ENCODE measurements at places on chromosomes 3 and 15.

DNA sequence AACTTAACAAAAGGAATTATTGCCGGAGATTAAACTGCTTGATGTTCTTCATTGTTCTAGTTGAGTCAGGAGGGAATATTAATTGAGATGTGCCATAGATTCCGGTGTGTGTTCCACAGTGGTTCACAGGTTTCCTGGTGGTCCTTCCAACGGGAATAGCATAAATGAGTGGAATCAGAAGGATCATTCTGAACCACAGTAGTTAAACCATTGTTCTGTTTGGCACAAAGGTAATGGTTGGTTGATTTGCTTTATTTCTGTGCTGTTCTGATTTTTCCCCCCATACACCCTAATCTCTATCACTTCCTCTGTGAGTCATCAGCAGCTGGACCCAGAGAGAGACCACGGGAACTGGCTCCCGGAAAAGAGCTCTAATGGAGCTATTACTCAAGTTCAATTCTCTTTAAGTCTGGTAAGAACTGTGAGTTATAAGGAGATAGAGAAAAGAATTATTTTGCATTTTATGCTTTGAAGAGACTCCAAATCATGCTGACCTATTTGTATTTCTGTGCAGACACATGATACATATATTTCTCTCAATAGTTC is 627.2 kb downstream of the ZIC1 start:
- DNase-seq, result no peak

DNA sequence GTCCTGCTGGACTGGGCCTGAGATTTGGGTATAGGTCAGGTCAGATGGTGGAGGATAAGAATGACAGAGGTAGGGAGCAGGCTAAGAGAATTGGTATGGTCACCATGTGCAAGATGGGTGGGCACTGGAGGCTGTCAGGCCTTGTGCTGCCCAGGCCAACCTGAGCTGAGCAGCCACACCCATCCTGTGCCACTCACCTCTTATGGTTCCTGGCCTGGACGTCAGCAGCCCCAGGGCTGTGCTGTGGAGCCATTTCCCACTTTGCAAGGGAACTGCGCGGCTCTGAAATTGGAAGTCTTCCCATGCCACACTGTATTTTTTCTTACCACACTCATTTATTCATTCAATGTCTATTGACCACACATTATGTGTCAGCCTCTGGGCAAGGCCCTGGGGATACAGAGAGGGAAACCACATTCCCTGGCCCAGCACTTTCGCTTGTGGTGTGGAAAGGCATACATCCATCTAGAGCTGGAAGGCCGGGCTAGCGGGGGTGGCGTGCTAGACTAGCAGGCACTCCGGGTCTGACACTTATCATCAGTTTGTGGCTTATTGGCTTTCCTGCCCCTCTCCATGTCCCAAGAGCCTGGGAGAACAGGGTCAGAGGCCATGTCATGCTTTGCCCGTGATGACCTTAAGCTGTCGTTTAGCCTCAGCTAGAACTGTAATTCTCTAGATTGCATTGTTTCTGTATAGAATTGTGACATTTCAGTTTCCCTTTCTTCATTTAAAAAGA is 51.1 kb upstream of the POLG start:
- DNase-seq, result no peak

DNA sequence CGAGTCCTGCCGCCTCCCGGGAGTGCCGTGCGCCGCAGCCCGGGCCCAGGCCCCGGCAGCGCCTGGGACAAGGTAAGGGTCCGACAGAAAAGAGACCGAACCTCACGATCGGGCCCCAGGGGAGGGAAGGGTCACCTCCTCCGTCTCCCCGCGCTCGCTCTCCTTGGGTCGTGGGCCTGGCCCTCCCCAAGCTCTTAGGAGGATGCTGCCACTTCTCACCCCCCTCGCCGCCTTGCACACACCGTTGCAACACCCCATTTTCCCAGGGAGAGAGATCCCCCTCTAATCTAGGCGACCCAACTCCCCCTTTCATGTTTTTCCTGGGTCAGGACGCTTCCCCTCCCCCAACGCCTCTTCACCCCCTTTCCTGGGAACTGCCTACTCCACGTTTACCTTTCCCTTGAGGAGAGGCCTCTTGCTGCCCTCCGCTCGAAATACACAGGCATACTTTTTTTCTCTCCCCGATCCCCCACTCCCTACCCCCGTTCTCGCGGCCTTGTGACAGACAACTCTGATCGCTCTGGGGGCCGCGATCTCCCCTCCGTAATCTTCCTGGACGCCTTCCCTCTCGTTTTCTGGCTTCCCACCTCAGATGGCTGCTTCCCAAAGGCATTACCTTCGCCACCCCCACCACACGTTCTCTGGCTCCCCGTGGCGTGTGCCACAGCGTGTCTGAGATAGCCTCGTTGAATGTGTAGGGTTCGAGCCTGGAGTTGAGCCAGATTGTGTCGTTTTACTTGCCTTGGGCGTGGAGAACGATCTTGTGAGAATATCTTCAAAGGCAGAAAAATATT is 688 bp downstream of the SETD5 start:
- peak; percentile 47 for DNase-seq

GRCh38 chr15:54675241-54675640 is 521.5 kb downstream of the RSL24D1 start:
- DNase-seq, result no peak

- no peak for DNase-seq
Observed at GRCh38 chr3:54836871-54837270, 91.0 kb downstream of the LRTM1 start.

DNA sequence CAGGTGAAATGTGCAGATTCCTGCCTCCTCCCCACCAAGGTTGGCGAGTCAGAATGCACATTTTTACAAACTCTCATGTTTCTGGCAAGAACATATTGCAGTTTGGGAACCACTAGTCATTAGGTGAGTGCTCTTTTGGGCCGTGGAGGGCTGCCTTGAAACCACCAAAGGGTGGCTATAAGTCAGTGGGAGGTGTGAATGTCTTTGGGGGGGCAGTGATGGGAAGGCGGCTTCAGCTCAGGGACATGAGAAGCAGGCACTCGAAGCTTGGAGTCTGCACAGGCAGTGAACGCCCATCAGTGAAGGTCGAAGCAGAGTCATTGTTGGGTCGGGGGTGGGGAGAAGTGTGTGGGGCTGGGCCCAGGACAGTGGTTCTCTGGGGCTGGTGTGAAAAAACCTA is 1.1 kb downstream of the NOX5 start:
- no peak for DNase-seq

DNA sequence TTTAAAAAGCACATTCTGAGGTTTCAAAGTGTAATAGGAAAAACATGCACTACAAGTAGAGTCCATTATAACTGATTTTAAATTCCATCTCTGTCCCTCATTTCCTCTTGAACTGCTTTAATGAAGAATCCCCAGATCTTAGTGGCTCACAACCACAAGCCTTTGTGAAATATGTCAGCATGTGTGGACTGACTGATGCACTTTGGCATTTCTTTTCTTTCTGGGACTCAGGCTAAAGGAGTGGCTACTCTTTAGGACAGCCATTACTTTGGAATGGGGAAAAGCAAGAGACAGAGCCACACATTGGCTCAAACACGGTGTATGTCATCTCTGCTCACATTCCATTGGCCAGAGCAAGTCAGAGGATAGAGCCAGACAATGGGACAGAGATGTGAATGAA is 139.6 kb downstream of the GRM7 start:
- no peak for DNase-seq

GRCh38 chr15:66765478-66766281 is 63.6 kb downstream of the SMAD6 start:
- DNase-seq, result peak; percentile 67

- DNase-seq, result no peak
Observed at GRCh38 chr3:90035643-90036042, 928.2 kb downstream of the EPHA3 start.

DNA sequence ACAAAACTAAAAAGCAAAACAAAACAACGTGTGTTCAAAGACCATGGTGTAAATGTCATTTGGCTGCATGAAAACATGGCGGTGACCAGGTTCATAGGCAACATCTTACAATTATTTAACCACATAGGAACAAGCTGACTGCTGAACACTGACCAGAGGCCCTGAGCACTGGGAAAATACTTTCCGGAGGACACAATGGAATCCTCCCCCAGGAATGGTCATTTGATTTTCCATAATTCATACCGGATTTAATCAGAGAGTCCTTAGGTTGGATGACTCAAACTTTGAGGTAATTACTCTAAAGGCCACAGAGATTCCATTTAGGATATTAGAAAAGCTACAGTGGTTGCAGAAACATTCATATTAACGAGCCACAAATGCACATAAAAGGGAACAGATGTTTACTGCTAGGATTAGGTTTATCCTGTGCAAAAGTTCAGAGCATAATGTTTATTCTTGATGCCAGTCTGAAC is 254.7 kb downstream of the NR1D2 start:
- DNase-seq, result peak; percentile 85

DNA sequence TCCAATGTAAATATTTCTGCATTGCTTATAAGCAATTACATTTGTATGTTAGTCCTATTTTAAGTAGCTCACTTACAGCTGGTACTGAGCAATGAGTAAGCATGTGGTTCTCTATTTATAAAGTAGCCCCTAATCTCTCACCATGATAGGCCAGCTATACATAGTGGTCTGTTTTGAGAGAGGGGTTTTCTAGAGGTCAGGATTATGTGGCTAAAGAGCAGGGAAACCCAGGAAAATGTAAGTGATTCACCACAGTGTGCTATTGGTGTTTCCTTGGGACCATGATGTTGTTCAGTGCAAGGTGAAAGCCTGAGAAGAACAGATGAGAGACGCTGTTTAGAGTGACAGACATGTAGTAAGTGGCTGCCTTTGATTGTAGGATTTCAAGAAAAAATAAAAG is 26.4 kb downstream of the RBMS3 start:
- no peak for DNase-seq

- DNase-seq, result no peak
Observed at GRCh38 chr15:79193103-79193502, 89.4 kb upstream of the ANKRD34C start.

- no peak for DNase-seq
Observed at GRCh38 chr3:113948015-113948917, 453 bp downstream of the ZDHHC23 start.

- DNase-seq, result no peak
Observed at GRCh38 chr3:122004991-122005565, 17.0 kb downstream of the ILDR1 start.

DNA sequence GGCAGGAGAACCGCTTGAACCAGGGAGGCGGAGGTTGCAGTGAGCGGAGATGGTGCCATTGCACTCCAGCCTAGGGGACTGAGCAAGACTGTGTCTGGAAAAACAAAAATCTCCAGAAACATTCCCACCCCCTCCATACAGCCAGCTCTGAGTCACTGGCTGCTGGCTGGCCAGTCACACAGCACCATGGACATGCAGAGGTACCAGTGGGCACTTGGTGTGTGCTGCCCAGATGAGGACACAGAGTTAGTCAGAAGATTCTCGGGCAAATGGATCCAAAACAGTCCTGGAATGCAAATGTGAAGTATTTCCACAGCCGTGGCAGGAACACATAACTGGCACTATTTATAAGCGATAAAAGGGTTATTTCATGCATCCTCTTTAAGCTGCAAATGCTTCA is 44.6 kb downstream of the BDH1 start:
- peak; percentile 71 for DNase-seq

DNA sequence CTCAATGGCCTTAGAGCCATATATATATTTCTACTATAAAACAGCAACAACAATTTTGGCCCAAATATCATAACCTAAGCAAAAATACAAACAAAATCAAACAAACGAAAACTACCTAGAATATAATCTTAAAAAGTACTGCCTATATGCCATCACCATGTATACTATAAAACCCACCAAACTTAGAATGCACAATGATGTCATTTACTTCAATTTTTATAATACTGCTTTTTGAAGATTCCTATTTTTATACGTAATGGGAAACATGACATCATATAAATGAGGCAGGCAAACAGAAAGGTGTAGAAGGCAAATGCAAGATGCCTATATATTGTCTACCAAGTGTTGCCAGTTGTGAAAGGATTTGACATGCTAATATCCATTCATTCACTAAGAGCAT is 302.3 kb downstream of the TIGIT start:
- no peak for DNase-seq

- no peak for DNase-seq
Observed at GRCh38 chr15:39947401-39948197, 13.7 kb downstream of the EIF2AK4 start.

DNA sequence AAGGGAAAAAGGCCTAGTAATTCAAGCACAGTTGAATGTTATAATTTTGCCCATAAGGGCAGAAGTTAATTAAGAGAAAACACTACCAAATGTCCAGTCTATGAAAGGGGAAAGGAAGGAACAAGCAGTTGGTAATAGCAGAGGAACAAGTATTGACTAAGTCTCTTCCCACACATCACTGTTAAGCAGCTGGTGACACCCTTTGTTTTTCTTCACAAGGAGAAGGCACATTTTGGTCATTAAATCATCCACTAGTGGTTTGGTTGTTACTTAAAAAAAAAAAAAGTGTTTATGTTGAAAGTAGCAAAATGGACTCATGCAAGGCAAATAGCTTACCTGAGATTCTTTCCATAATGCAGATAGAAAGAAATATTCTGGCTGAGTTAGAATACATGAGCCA is 321.4 kb upstream of the NECTIN3 start:
- DNase-seq, result peak; percentile 10

All from AG10803 (cell line).